ENCODE measurements at places on chromosomes 4 and X.

DNA sequence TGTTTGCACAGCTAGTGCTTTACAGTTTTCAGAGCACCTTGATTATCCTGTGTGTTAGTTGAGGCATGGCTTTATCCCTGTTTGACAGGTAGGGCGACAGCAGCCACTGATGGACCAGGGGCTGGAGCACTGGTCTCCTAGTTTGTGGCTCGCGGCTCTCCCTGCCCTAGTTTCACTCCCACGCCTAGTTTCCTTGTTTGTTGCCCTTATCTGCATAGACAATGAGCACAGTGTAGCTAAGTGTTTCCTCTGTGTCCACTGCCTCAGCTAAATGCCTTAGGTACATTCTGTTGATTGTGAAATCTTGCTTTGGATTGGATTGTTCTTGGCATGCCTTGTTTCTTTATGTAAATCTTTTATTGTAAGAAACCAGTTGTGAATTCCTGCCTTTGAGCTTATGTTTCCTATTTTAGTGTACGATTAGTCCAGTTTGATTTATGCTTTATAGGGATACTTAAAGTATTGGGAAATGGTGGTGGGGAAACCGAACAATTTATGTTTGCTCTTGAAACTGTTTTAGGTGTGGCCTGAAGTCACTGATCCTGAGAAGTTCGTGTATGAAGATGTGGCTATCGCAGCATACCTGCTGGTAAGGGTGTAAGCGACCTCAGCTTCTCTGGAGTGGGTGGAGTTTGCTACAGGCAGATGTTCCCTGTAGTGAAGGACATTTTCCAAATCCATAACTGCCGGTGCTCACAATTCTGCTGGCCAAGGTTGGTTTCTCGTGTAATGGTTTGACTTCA is 11.0 kb downstream of the TRMT44 start:
- DNase-seq: no peak

- DNase-seq: no peak
These were observed 132.1 kb upstream of the PCDH18 start for GRCh38 chr4:137664416-137664815.

DNA sequence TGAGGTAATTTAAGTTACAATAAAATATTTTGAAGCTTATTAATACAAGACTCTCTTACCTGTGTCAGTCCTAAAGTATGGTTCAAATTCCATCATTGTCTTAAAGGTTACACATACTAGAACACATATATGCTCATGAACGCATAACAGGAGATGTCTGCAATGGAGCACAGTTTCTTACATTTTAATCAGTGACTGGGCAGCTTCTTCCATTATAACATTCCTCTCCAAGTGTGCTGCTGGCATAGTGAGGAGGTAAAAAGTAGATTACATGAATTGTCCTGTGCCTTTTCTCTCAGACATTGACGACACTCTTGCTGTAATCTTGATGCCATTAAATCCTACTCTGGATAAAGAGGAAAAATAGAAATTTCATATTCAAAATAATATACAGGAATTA is 40.8 kb upstream of the GRID2 start:
- DNase-seq: no peak

- peak; percentile 64 for DNase-seq
These were observed 72.0 kb downstream of the JAKMIP1 start for GRCh38 chr4:6128221-6128850.

GRCh38 chrX:104334971-104335370 is 80.2 kb upstream of the ESX1 start:
- no peak for DNase-seq

DNA sequence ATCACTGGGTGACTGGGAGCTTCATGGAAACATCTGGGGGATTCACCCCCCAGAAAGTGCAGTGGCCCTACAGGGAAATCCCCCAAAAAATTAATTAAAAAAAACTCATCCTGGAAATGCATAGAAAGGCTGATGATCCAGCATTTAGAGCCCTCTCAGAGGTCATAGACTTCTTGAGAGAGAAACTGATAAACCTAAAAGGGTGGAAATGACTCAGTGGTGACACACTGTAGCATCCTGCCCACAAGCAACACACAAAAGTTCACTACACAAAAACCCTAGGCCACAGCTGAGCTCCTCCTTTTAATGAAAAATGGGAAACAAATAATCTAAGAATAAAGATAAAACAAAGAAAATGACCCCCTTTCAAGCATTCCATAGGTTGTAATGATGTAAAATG is 911.5 kb downstream of the GLUD2 start:
- no peak for DNase-seq

- DNase-seq: no peak
These were observed at the start of gene NDP for GRCh38 chrX:43973249-43974099. NDP (minus strand) TSS chrX:43973390; CDS start chrX:43958645, 14,745 bp downstream.

DNA sequence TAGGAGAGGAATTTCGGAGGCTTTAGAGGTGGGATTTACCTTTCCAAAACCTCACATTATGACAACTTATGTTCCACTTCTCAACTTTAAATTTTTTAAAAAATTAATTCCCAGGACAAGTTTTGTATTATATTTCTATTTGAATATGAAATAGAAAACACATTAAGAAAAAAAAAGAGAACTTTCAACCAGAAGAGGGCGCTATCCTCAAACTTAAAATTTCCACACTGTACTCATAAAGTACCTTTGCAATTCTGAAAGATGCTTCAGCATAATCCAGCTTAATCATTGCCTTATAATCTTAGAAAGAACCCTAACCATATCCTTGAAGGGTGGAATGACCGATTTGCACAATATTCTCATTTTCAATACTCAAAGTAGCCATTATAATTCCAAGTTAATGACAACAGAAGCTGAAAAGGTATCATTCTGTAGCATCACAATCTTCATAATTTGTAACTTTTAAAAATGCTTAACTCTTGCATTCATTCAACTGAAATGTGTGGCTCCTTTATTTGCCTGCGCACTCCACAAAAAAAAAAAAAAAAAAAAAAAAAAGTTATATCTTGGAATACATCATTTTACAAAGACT is 158.0 kb downstream of the KCNIP4 start:
- peak; percentile 14 for DNase-seq

DNA sequence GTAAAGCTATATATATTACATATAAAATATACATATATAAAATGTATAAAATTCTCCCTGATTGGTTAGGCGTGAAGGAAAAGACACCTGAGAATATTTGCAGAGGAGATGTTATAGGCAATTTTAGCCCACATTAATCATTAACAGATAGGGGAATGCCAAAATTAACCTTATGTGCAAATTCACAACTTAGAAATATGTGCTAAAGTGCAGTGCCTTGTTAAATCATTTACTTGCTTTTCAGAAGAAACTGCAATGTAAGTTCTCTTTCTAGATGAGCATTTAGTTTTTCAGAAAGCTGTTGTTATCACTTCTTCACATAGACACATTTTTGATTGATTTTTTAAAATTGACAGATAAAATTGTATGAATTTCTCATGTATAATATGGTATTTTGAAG is 5.6 kb downstream of the TASL start:
- DNase-seq: no peak

GRCh38 chr4:6772223-6772928 is 10.2 kb upstream of the KIAA0232 start:
- DNase-seq: no peak

DNA sequence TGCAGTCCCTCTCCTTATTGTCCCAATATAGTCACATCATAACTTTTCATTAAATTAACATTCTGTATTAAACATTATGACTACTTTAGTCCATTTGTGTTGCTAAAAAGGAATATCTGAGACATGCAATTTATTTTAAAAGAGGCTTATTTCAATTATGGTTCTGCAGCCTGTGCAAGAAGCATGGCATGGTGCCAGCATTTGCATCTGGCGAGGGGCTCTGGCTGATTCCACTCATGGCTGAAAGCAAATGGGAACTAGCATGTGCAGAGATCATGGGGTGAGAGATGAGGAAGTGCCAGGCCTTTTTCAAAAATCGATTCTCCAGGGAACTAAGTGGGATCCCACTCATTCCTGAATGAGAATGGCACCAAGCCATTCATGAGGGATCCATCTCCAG is 476.3 kb upstream of the RPS6KA3 start:
- DNase-seq: no peak

DNA sequence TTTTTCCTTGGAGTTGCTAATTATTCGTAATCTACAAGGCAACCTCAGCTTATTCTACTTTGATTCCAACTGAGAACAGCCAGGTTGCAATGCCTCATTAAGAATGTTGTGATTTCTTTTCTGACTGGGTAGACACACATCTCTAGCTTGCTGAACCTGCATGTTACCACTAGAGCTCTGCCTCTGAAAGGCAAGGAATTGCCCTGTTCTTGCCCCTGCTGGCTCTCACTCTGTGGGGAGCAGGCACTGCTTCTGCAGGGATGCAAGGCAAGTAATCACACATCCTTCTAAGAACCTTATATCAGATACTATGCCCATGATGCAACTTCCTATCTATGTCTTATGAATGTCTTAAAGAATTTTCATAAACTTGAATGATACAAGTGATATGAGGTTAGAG is 503.2 kb downstream of the PACRGL start:
- DNase-seq: no peak

DNA sequence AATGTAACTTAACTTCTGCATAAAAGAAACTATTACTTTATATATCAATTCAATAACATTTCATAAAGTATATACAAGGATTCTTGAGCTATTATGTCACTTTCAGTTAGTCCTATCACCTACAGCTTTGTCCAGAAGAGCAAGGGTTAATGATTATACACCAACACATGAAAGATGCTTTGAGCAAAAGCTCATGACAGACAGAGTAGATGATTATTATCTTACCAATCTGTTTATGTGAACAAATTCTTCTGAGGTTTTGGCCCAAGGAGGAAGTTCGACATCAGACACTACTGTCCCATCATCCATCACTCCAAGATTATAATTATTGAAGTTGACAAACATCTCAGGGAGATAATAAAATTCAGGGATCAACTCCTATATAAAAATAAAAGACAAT is 166.7 kb upstream of the MAB21L2 start:
- no peak for DNase-seq

- no peak for DNase-seq
These were observed 59.6 kb upstream of the MAMLD1 start for GRCh38 chrX:150303386-150304097.

DNA sequence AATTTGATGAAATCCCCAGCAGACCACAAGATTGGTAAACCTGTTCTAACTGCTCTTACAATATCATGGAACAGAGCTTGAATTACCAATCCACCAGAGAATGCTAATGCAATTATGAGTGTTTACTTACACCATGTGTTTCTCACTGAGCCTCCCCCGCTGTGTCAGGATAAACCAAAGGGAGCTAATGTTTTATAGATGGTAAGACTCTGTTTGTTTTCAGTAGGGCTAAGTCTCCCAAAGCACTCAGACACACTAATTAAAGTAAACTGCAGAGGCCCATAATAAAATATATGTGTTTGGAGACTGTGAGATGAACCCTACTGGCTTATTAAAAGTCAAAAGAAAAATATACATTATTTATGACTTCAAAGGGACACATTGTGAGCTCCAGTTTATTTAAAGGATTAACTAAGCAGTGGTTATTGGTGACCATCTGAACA is 261.7 kb upstream of the FAM241A start:
- peak; percentile 83 for DNase-seq

- DNase-seq: no peak
These were observed 79.9 kb downstream of the TRPC5OS start for GRCh38 chrX:111955901-111956300.

DNA sequence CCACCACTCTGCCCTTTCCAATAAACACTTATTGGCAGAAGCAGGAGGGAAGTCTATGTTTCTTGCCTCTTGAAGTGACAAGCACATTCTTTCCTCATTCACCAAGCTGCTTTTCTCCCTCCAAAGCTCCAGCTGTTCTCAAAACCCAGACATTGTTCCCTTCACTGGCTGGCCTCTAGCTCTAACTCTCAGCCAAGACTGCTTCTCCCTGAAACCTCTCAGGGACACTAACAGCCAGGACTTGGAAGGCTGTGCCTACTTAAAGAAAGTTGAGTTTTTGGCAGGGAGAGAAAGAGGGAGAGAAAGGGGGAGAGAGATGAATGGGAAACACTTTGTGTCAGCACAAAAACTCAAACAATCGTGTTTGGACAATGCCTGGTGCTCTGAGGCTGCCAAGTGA is 99.5 kb downstream of the COX18 start:
- DNase-seq: no peak

- no peak for DNase-seq
These were observed 55.0 kb upstream of the NR3C2 start for GRCh38 chr4:148497258-148497657.

DNA sequence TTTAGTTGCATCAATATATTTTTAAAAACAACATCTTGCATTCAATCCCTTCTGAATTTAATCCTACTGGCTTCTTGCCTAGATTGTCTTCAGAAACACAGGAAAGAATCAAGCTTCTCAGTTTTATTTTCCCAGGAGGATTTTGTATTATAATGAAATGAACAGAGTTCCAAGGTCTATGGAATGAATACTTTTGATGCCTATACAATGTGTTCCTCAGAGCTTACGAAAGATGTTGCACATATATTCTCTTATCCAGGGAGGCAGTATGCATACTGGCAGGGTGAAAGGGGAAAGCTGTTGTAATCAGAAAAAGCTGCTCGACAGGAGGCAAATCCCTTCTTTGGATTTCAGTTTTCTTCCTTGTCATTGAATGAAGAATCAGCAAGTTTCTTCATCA is 8.8 kb downstream of the TMPRSS11D start:
- no peak for DNase-seq

DNA sequence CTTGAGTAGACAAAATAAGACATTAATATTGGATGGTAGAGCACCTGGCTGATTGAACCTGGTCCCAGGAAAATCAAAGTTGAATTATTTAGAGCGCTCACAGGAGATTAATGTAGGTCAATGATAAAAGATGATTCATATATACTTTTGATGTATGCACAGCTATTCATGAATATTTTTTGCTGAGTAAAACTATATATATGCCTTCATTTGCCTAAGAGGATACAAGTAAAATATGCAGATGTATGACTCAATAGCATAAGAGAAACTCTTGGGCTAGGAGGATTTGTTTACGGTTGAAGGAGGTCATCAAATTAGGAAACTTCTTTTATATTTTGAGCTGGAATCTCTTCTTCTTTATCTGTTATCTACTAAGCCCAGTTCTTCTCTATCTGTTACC is 202.7 kb upstream of the HS3ST1 start:
- no peak for DNase-seq
